ENCODE measurements at places on chromosomes 7 and 10.

DNA sequence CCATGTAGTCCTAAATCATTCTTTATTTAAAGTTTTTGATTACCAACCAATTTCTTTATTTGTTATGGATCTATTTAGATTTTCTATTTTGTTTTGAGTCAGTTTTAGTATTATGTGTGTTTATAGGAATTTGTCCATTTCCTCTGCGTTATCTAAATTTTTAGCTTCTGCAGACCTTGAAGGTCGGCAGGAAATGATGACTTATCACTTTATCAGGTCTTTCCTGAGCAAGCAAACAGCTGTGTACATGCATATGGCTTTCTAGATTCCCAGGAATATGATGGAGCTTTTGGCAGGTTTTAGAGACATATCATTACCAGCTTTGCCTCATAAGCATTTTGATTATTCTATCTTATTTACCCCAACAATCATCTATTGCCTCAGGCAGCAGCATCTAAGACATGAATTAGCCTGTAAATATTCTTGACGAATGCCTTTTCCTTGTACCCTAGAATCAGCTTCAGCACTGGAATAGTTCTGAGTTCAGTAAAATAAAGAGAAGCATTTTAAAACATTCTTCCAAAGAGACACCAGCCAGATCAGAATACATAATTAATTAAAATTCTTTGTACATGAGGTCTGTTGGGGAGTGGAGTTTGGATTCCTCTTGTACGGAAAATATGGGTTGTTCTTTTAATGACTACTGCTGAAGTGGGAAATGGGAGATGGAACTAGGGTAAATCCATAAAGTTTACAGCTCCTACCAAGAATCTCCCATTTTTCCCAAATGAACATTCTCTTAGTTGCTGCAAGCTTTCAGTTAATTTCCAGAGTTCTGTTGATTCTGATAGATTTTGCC, 408.8 kb upstream of the SEMA3C start:
- no peak for DNase-seq

DNA sequence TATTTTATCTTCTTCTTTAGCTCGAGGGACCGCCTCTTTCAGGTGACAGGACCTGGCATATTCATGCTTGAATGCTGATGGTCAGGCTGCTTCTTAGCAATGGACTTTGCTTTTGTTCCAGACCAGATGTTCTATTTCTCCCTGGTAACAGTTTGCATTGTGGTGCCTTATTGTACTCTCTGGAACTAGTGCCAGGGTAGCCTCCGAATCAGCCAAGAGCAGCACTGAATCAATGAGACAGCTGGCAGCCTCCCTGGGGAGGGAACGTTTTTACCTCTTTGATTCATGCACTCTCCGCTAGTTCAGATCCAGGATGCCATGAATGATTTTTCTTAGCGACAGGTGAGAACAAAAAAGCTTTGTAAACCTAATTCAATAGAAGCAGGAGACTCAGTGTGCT, 54.1 kb upstream of the NXPH1 start:
- DNase-seq, result no peak

- no peak for DNase-seq
These were observed 56.0 kb downstream of the THSD7A start for GRCh38 chr7:11776039-11776438.

GRCh38 chr7:44735403-44736165, 13.1 kb upstream of the ZMIZ2 start:
- DNase-seq, result peak; percentile 96

DNA sequence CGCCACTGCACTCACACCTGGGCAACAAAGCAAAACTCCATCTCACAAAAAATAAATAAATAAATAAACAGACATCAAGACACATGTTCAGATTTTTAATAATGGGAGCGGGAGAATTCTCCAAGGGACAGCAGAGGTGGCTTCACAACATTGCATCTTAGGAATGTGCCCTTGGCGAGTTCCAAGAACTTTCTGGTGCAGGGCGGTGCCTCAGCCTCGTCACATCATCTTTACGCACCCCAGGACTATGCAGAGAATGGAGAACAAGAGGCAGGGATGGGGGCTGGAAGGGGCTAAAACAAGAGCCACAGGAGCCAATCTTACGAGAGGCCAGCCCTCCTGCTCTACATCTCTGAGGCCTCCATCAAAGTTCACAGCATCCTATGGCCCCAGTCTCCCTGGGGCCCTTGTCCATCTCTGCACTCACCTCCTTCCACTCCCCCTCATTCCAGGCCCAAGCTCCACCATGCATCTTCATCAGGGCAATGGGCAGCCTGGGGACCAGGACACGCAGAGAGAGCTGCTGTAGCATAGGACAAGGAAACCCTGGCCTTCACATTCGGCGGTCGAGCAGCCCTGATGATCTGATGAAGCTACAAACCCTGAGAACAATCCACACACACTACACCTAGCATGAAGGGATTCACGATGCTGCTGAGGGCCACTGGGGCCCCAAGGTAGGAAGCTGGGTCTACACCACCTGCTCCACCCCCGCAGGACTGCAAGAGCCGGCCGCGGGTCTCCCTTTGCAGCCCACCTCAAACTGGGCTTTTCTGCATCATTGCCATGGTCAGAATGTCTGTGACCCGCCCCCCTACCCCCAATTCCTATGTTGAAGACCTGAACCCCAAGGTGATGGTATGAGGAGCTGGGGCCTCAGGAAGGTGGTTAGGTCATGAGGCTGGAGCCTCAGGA, 22.3 kb downstream of the TNS3 start:
- DNase-seq, result no peak

DNA sequence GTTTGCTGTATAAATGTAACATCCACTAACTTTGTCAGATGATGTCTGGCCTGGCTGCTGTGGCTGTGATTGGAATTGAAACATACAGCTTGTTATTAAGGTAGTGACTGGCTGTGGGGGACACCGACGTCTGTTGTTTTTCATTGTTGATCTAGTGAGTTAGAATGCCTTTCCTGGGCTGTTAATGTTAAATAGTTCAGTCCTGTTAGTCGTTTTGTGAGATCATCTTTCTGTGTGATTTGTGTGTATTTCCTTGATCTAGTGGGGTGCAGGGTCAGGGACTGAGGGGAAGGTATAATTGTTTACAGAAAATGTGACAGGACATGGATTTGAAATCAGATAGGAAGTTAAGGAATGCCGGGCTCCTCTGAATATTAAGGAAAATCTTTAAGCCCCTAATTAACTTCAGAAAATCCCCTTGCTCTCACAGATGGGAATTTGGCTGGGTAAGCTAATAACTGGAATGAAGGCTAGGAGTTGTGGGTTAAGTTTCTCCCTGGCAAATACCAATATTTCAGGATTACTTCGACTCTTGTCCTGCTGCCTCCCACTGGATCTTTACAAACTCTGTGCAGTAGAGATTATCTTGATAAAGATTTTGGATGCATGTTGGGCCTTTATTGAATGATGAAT, 163.1 kb downstream of the AUTS2 start:
- no peak for DNase-seq

DNA sequence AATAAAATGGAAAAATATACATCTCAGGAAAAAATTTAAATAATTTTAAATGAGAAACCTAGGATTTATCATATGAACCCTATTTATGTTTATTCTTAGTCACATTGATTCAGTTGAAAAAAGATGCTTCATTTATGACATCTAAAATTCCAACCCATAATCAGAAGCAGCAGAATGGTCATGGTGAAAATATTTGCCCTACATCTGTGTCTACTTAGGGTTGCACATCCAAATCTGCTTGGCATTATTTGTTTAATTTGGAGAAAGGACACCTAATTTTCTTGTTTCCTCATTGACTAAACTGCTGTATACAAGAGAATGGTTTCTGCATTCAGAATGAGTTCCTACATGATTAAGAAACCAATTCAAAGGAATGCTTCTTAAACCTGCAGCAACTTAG, 72.9 kb upstream of the SKAP2 start:
- no peak for DNase-seq

- no peak for DNase-seq
These were observed 53.9 kb downstream of the CHST15 start for GRCh38 chr10:124039483-124040013.

DNA sequence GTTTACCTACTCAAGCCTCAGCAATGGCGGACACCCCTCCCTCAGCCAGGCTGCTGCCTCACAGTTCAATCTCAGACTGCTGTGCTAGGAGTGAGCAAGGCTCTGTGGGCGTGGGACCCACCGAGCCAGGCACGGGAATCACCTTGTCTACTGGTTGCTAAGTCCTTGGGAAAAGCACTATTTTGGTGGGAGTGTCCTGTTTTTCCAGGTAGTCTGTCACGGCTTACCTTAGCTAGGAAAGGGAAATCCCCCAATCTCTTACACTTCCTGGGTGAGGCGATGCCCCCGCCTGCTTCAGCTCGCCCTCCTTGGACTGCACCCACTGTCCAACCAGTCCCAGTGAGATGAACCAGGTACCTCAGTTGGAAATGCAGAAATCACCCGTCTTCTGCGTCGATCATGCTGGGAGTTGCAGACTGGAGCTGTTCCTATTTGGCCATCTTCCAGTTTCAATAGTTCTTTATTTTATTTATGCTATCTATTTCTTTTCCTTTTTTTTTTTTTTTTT, at the start of gene HYAL4:
Gene HYAL4, plus strand, starts transcription at position 458 of the 508 bp plus-strand sequence. CDS start 23,105 bp downstream, outside the sequence.
- no peak for DNase-seq

- DNase-seq, result no peak
These were observed 476.6 kb downstream of the GATA3 start for GRCh38 chr10:8531116-8531515.
